NCI-H2081 (cell line): ENCODE measurements at places on chromosomes 3 and 15.

GRCh38 chr3:35707904-35708303 lies 68.6 kb downstream of the ARPP21 start:
- no peak for DNase-seq

DNA sequence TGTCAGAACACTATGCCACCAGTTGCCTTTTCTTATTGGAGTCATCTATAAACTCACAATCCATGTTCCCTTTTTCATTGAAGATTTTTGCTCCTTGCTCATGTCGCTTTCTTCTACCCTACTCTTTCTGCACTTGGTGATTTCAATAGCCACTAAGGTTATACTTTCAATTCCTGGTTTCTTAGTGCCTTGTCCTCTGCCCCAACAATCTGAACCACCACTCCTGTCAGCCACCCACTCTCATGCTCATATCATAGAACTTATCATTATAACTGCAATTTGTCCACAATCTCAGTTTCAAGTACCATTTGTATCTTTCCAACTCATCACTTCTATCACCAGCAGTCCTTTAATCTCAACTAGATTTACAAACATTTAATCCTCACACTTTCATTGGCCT lies 10.0 kb upstream of the GRAMD1C start:
- DNase-seq = no peak

GRCh38 chr15:41961595-41962202 lies 10.7 kb downstream of the EHD4 start:
- DNase-seq = no peak

DNA sequence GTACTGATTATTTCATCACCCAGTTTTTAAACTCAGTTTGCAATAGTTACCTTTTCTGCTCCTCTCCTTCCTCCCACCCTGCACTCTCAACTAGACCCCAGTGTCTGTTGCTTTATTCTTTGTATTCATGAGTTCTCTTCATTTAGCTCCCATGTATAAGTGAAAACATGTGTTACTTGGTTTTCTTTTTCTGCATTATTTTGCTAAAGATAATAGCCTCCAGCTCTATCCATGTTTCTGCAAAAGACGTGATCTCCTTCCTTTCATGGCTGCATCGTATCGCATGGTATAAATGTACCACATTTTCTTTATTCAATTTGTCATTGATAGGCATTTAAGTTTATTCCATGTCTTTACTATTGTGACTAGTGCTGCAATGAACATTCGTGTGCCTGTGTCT lies 79.0 kb downstream of the NAALADL2 start:
- no peak for DNase-seq

DNA sequence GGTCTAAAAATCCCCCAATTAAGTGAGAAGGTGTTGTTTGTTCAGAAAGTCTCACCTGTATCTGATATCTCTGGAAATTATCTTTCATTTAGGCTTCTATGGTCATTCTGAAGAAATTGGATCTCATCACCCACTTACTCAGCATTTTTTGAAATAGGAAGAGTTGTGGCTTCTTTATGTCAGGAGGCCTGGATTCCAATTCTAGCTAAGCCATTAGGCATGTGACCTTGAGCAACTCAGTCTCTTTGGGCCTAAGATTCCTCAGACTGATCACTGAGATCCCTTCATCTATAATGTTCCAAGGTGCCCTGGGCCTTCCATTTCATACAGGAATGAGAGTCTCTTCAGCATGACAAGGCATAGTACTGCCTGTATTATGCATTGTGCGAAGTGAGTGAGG lies 70.3 kb downstream of the ARHGEF26 start:
- DNase-seq = no peak

GRCh38 chr3:130645261-130645660 lies 101.4 kb downstream of the PIK3R4 start:
- no peak for DNase-seq

DNA sequence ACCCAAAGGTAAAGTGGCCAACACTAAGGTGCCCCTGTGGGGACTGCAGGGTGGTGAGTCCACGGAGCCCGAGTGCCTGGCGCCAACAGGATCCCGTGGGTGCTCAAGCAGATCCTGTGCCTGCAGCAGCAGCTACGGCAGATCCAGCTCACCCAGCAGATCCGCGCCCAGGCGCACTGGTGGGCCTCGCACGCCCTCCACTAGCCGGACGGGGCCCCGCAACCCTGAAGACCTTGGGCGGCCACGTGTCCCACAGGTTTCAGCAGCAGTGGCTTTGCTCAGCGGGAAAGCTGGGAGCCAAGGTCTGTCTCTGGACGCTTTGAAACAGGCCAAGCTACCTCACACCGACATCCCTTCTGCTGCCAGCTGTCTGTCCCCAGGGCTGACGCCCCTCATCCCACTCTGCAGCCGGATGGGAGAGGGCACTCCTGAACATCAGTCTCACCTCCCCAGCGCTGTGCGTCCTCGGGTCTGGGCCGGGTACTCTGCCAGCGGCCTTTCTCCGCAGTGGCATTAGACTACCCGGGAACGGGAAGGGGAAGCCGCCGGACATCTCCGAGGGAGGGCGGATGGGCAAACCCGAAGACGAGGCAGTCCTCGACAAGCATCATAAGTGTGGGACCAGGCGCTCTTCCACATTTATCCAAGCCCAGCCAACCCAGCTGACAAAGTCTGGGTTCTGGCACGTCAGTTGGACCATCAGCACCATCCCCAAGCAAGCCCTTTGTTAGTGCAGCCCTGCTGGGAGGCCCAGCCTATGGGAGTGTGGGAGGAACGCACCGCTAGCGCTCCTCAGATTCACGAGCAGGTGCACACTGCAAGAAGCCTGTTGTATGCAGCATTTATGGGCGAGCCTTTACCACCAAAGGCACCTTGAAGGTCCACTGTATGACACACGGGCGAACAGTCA lies 212.6 kb upstream of the UBE2E2 start:
- DNase-seq = no peak

GRCh38 chr3:133532951-133533350 lies 40.5 kb upstream of the CDV3 start:
- DNase-seq = no peak

- DNase-seq = no peak
Observed at GRCh38 chr3:126135406-126136076, 44.8 kb downstream of the ALDH1L1 start.

DNA sequence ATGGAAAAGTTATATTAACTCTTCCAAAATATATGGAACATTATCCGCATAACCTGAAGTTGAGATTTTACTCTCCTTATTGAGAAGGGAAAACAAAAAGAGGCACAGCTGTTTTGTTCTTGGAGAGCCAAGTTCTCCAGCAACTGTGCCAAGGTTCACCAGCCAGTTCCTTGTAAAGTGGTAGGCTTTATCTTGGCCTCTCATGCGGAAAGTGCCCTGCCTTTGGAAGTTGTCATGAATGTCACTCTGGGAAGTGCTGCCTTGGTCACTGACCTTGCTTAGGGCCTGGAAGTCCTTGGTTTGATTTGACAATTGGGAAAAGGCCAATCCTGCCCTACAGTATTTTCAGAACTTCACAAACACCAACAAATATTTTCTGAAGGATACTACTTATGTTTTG lies 44.2 kb upstream of the THRB start:
- no peak for DNase-seq

DNA sequence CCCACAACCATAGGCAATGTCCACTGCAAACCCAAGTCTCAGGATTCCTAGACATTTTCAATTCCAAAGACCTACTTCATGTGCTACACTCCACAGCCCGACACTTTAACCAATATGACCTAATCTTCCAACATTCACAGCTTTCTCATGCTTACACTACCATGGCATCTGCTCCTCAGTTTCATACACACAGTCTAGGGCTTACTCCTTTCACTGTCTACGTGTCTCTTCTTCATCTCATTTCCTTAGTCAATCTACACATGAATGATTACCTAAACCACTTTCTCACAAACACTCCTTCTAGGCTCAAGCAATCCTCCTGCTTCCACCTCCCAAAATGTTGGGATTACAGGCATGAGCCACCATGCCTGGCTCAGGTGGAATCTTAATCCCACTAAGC lies 106.3 kb downstream of the STAG1 start:
- DNase-seq = no peak

- no peak for DNase-seq
Observed at GRCh38 chr15:67548236-67548852, 5.8 kb downstream of the MAP2K5 start.
